ENCODE measurements at places on chromosomes 7 and 10.

- DNase-seq: no peak
Observed at GRCh38 chr7:2049782-2050510, 182.8 kb downstream of the MAD1L1 start.

DNA sequence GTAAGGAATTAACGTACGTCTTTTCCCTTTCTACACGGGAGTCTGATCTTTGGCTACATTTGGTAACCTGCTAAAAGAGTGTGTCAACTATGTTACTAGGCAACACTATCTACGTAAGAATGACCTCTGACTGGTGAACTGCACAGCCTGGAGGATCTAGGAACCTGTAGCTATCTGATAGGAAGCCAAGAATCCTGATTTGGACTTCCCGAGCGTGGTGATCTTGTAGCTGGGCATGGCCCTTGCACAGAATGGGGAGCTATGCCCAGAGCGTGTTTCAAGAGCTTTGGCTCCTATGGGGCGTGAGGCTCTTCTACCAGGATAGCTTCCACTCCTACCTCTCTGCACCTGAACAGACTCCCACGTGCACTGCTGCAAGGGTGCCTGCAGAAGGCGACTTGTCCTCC lies 157.5 kb downstream of the TAX1BP1 start:
- DNase-seq: no peak

GRCh38 chr7:2438186-2438585 lies 34.8 kb downstream of the CHST12 start:
- DNase-seq: no peak

DNA sequence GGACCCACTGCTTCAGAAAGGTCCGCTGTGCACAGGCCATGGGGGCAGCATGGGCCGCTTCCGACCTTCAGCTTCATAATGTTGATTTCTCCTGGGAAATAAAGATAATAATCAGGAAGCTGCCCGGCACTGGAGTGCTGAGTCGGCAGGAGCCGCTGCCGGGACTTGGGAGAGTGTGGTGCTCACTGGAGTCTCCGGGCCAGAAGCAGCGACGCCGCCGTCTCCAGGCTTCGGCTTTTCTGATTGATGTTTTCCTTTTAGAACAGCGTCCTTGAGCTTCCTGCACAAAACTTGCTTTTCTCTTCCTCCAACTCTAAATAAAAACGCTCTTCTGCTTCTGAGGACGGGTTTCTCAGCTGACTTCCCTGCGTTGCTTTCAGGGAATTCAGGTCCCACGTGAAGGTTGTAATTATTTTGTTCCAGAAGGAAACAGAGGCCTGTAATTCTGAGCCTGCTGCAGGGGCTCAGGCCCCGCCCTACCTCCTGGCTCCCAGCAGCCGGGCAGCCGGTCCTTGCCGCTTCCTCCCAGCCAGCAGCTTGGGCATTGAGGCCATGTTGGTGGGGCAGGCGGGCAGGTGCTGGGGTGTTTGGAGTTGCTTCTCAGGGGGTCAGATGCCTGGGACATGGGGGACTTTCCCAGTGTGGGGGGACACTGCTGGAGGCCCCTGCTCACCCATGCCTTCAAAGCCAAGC lies 14.7 kb downstream of the PWWP2B start:
- no peak for DNase-seq

DNA sequence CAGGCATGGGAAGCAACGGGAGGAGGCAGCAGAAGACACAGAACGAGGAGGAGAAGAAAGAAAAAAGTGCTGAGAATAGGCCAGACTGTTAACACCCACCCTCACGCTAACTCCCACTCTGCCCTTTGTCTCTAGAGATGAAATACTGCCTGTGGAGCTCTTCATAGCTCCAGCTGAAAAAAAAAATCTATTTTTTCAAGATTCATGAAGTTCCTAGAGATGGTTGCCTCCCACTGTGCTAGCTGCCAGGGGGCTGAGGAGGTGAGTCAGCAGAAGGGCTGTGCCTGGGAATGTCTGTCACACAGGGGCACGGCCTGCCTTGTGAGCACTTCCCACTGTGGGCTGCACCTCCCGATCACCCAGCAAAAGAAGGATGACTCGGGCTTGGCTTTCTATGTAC lies 144.5 kb downstream of the RNF216 start:
- no peak for DNase-seq

DNA sequence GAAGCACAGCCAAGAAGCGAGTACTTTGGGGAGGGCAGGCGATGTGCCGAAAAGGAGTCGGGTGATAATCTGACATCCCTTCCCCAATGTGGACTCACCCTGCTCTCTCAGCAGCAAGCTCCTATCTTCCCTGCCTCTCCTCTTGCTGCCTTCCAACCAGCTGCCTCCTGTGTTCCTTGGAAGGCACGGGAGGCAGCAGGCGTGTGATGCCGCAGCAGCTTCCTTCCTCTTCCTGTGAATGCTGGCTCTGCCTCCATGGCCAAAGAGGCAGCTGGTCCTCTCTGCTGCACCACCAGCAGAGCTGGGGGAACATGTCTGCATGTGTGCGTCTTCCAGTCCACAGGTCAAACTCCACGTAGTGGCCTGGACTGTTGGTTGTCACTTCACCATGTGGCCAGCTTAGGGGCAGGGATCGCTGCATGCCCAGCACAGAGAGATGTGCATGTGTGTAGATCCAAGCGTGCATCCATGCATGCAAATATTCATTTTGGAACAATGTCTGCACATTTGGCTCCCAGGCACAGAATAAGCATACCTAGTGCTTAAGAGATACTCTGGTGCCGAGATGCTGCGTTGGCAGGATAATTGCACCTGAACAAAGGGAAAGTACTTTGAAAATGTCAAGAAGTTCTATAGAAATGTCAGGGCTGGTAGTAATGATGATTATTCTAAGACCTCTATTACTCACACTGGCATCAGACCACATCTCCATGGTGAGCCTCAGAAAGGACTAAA lies 499.8 kb downstream of the PLXNA4 start:
- no peak for DNase-seq

DNA sequence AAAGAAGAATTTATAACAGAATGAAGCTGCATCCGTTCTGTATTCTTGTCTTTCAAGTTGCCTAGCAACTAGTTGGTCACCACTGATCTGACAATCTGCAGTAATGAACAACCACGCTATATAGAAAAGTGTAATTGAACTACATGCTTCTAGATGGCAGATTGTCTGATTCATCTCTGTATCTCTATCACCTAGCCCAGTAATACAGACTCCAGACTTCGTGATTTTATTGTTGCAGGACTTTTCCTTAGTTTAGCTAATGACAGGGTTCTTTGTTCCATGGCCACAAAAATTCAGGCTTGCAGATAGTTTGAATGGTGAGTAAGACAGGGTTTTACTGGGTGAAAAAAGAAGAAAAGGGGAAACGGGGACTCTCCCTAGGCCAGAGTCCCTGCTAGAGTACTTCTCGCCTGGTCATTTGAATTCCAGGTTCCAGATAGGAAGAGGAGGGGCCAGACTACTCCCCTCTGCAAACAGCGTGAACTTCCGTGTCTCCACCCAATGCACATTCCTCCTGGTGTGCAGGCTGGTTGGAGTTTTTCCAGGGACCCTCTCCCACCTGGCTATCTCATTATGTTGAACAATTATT lies 45.9 kb downstream of the COL1A2 start:
- no peak for DNase-seq

- DNase-seq: peak; percentile 54
Observed at GRCh38 chr10:78109210-78109609, 75.5 kb downstream of the RPS24 start.

- no peak for DNase-seq
Observed at GRCh38 chr10:100683545-100684300, 61.7 kb upstream of the PAX2 start.

GRCh38 chr10:24249829-24250415 lies 41.0 kb downstream of the KIAA1217 start:
- no peak for DNase-seq

DNA sequence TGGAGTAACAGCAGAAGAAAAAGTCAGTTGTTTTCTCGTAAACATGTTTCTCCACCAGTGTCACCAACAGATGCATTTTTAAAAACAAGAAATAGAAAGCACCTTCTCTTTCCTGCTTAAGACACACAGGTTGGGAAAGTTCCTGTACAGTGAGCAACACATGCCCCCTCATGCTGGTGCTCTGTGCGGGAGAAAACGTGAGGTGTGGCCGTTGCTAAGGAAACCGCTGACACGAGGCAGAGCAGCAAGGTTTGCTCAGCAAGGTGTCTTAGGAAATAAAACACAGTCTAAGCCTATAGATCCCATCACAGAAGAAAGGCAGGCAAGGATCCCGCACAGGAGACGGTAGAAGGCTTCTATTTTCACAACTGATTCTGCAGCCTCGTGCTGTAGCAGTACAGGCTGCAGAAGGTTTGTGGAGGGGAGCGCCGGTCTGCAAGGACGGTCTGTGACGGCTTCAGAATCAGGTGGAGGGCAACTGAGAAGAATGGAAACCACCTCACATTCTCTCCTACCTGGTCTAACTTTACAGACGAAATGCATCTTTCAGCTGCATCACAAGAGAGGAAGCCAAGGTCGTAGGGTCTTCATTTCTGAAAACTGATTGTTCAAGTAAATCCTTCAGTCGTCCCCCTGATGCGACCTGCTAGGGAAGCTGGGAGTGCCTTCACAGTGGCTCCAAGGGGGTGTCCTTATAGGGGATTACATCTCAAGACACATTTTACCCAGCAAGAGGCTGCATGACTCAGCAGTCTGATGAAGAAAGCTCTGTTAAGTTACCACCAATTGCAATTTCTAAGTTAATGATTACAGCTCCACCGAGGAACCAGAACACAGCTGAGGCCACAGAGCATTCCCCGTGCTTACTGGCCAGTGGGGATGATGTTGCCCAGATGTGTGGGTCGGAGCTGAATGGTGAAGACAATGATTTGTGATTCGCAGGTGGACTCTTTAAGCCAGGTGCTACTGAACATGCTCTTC lies 150.7 kb upstream of the KLF14 start:
- no peak for DNase-seq

DNA sequence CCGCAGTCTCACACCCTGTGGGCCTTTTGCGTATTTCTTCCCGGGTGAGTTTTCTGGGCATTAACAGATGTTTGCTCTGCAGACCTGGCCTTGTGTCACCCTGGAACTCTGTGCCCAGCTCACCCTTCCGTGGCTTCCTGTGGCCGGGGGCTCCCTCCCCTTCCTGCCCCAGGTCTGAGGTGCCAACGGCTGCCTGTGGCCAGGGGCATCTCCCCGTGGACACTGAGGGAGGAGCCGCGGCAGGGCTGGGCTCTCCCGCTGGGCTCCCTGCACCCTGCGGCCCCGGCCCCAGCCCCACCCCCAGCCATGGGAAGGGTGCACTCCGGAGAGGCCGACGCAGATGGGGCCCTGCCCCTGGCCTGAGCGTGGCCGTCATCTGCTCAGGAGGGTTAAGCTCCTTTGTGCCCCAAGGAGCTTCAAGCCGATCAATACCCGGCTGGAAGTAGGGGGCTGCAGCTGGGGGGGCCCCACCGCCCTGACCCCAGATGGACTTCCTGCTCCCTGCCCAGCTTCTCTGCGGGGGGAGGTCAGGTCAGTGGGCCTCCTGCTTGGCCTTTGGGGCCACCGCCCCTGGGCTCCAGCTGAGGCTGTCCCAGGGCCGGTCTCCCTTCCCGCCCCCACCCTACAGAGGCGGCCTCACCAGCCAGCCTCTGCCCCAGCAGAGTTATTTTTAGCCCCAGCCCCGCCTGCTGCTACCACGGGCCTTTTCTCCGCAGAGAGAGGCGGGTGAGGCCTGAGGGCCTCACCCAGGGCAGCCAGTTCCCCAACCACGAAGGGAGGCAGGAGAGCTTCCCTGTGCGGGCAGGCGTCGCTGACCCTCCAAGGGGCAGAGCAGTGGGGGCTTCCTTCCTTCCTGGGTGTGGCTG lies 24.2 kb downstream of the PWWP2B start:
- no peak for DNase-seq

DNA sequence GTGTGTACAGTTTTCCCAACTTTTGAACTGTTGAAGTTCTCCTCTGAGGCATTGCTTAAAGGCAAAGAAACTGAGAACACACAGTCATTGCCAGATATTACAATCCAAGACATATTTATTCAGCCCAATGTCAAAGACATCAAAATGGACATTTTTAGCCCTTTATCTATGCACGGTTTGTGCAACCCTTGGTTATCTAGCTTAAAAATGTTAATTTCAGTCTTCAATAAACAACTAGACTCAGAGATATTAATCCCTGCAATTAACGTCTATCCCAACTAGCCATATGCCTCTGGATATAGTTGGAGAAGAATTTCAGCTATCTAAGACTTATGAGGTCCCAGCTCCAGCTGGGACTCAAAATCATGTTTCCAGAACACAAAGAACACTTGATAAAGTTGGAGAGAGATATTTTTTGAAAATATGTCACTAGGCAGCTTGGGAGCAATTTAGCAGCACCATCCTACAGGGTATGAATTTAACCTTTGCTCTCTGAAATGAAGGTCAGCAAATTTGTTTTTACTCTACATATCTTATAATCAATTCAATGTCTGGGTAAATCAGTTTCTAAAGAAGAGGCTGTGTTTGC lies 357.0 kb downstream of the RNLS start:
- DNase-seq: no peak
